Naive thymus-derived CD4-positive, alpha-beta T cell (primary cell): ENCODE measurements at places on chromosomes 4 and X. TPM values are rescaled to one million over a fixed set of nuclear protein-coding genes. Genes with fewer than 3 reads are reported as not detected.

Gene MAGEA9
- not detected for polyA plus RNA-seq

Gene CRLF2
- polyA plus RNA-seq: 0.19 TPM

Gene SPANXC
- polyA plus RNA-seq: not detected

Gene MAGEB17
- polyA plus RNA-seq: not detected

Gene KIAA1210
- polyA plus RNA-seq: not detected

Gene CDS1
- 0.39 TPM for polyA plus RNA-seq

Gene TFDP3
- polyA plus RNA-seq: not detected

Gene MAGEA1
- polyA plus RNA-seq: not detected

Gene DDX53
- polyA plus RNA-seq: not detected

Gene HPGD
- 7.5 TPM for polyA plus RNA-seq
